Activated CD4-positive, alpha-beta T cell treated with anti-CD3 and anti-CD28 coated beads, Interleukin-2, amount 50 U/mL, for 16 hours (primary cell): ENCODE measurements at places on chromosomes 3 and 15.
A peak's percentile ranks its signal among the peaks of the same experiment; 100 is the strongest.

DNA sequence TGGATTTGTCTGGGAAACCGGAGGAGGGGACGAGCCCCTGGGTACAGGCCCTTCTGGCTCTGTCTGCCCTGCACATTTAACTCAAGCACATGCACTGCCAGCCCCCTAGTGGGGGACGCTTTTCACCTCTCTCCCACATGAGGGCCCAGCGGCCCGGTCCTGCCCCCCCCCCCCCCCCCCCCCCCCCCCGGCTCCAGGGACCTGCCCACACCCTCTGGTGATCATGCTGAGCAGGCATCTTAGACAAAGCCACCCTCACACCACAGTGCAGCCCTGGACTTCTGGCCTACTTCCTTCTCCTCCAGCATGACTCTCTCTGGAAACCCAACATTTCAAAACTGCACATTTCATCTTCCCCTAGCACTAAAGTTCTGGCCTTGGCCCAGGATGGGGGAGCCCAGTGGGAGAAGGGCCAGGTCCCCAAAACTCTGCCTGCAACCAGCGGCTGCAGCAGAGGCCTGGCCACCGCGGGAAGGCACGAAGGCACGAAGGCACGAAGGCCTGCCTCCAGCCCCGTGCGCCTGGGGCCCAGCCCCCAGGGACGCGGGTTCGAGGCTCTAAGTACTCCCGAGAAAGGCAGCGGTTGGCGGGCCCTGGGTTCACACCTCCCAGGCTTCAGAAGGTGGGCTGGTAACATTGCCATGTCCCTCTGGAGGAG is 14.1 kb downstream of the KLF15 start:
- DNase-seq: no peak

DNA sequence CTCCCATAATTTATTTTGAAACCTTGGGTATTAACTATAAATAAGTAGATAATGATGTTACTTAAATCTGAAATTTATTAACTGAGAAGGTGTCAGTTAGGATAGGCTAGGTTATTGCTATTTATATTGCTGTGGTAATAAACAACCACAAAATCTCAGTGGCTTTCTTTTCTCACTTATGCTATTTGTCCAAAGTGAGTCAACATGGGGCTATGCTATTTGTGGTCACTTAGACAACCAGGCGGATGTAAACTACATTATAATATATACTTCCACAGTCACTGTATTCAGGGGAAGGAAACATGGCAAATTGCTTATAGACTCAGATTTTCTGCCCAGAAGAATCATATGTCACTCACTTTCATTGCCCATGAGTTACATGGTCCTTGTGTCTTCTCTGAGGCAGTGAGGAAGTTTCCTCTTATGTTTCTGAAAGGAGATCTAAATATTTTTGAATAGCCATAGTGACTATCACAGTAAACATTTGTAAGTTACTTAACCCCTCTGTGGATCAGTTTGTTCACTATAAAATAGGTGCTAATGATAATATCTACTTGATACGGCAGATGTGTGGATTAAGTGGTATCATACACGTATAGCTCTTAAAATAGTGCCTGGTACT is 19.8 kb downstream of the HMG20A start:
- no peak for DNase-seq

DNA sequence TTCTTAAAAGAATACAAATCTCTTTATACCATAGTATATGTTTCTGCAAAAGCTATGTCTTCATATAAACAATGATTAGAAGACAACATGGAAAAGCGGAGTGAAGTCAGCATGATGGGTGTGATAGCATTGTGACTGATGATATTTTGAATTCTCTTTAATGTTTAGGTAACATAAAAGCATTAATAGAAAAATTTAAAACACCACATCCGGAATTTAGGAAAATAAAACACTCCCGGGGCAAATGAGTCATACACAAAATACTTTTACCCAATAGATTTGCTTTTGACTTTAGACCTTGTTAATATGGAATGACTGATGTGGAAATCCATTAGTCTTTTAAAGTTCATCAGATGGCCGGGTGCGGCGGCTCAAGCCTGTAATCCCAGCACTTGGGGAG is 134.7 kb downstream of the P3H2 start:
- no peak for DNase-seq

DNA sequence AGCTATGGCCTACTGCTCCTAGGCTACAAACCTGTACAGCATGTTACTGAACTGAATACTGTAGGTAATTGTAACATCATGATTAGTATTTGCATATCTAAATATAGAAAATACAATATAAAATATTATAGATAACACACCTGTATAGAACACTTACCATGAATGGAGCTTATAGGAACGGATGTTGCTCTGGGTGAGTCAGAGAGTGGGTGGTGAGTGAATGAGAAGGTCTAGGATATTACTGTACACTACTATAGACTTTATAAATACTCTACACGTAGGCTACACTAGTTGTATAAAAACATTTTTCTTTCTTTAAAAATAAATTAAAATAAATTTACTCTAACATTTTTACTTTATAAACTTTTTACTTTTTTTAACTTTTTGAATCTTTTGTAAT is 224.0 kb upstream of the CBLB start:
- DNase-seq: no peak

DNA sequence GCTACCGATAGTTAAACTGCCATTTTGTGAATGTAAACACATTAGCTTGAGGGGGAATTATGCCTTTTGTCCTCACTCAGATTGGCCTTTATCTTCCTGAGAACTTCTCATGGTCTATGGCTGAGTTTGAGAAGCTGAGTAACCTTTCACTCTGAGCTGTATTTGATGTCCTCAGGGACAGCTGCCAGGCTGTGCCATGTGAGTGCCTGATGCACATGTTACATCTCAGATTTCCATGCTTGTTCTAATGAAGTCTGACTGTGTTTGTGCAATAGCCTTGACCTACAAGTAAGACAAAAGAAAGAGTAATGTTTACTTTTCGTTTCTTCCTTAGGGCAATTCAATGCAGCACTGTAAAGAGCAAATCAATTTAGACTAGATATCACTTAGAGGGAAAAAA is 44.1 kb upstream of the ARL6 start:
- DNase-seq: no peak

- no peak for DNase-seq
Measured at GRCh38 chr3:106552351-106553043, 683.7 kb upstream of the CBLB start.

DNA sequence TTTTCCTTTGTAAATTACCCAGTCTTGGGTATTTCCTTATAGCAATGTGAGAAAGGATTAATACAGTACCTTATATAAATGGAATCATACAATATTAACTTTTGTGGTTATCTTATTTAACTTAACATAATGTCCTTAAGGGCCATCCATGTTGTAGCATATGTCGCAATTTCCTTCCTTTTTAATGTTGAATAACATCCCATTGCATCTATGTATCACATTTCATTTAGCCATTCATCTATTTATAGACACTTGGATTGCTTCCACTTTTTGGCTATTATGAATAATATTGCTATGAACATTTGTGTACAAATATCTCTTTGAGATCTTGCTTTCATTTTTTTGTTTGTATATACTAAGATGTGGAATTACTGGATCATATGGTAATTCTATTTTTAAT is 342.2 kb downstream of the PDCD6IP start:
- no peak for DNase-seq

GRCh38 chr3:155420406-155420805 is 126.9 kb upstream of the STRIT1 start:
- DNase-seq: no peak

DNA sequence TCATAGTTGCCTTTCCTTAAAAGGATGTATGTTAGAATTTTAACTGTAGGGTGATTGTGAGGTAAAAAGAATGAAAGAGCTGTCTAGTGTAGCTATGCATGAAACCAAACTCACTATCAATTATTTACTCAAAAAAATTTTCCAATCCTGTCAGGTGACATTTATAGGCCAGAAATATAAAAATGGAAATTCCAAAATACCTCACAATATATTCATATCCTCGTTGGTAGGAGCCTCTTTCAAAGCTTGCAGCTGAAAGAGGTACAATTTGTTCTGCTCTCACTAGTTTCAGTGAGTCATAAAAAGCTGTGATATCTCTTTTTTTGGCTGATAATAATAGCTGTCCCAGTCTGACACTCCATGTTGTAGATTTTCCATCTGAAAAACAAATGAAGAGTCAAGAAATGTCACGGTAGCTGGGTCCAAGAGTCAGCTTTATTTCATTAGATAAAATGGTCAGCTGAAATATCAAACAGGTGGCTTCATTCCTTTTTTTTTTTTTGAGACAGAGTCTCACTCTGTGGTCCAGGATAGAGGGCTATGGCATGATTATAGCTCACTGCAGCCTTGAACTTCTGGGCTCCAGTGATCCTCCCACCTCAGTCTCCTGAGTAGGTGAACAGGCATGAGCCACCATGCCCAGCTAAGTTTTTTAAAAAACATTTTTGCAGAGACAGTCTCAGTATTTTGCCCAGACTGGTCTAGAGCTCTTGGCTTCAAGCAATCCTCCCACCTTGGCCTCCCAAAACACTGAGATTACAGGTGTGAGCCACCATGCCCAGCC is 50.8 kb upstream of the XRN1 start:
- peak; percentile 12 for DNase-seq

DNA sequence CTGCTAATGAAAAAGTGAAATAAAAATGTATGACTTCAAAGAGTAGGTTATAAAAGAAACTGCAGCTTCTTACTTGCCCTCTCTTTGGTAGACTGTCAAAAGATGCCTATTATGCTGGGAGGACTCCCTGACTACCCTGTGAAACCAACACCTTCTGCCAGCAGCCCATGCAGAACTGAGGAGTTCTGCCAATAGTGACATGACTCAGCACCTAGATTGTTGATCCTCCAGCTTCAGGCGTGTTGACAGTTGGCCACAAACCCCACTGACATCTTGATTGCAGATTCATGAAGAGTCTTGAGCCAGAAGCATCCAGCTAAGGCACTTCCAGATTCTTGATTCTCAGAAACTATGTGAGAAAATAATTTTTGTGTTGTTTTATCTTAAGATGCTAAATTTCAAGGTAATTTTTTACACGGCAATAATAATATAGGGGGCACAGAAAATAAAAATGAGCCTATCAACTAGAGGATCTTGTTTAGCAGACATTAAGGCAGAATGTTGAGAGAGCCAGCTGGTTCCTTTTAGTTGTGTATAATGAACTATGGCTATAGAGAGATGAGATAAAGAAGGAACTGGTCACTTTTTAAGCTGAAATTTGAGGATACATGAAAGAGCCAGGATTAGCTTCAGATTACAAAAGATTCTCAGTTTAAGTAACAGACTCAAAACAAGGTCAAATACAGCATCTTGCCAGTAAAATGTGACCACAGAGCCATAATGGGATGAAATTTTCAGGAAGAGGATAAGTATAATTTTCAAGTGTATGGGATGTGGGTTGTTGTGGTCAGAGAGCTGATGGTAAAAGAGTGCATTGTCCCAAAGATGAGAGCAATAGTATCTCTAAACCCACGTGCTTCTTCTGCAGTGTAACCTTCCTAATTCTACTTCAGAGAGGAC is 588.7 kb upstream of the CBLB start:
- peak; percentile 82 for DNase-seq

DNA sequence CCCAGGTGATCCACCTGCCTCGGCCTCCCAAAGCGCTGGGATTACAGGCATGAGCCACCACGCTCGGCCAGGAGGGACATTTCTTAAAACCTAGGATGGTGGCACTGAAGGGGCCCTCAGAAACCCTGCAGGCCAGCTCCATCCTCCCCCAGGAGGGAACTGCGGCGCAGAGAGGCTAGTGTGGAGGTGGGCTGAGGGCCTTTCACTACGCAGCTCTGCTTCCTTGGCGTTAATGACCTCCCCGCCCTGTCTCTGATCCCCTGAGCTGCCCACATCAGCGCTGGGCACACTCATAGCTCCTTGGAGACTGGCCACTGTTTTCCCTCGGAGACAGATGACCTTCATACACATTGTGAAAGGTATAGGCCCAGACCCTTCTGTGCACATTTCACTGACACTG is 46.2 kb upstream of the MAGEF1 start:
- no peak for DNase-seq

DNA sequence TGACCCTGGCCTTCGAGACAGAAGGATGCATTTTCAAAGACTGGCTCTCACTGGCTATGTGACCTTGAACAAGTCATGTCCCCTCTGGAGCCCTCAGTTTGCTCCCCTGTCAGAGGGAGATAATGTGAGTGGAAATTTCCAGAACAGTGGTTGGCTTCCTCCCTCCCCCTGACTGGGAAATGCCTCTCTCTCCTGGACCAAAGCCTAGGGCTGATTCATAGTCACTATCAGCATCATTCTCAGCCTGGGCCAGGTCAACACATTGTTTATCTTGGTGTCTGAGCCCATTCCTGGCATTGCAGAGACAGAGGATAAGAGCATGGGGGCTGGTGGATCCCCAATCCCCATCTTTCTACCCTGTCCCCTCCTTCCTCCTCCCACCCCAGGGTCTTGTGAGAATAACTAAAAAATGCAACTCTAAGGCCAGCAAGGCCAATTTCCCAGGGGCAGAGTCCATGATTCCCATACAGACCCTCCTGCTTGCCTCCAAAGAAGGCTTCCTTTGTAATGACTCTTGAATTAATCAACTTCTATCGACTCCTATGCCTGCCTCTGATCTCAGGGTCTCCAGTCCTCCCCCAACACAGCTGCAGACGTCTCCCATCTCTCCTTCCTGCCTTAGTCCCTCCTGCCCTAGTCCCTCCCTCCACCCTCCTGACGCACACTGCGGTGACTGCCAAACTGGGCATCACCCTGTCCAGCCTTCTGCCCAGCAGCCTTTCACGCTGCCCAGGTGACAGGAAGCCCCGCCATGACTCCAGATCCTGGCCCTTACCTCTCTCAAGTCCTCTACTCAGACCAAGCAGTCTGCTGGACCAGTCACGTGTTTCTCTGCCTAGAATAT is 35.4 kb upstream of the CORO2B start:
- DNase-seq: no peak

GRCh38 chr15:78146425-78147154 is 2.6 kb upstream of the IDH3A start:
- DNase-seq: no peak

- DNase-seq: no peak
Measured at GRCh38 chr3:248864-249520, 52.4 kb downstream of the CHL1 start.

DNA sequence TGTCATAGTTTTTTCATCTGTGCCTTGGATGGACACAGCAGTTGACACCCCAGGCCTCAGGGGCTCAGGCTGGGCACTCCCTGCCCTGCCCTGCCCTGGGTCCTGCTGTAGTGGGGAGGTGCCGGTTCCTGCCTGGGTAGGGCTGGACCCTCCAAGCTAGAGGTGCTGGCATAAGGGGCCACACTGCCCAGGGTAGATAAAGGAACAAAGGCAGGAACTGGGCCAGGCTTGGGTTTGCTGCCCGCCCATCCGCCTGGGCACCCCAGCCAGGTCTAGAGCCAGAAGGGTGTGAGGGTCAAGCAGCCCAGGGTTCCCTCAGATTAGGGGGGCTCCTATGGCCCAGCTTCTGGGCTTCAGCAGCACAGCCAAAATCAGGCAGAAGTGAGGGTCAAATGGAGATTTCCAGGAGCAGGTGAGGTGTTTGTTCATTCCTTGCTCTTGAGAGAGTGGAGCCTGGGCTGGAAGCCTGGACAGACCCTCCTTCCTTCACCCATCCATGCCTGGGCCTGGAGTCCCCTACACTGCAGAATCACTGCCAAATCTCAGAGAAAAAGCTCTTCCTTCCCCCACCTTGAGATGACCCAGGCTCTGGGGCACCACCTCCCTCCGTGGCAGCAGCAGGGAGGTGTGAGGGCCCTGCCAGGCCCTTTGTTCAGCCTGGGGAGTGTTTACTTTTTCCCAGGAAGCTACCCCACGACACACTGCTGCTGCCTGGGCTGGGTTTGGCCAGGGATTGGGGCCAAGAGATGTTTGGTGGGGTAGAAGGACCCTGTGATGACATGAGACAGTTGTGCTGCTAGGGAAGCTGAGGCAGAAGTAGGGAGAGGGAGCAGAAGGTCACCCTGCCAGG is 7.1 kb downstream of the SEMA3F start:
- DNase-seq: no peak
